CD4-positive, alpha-beta T cell (primary cell): ENCODE measurements at places on chromosomes 12 and 14. TPM values are rescaled to one million over a fixed set of nuclear protein-coding genes. Genes with fewer than 3 reads are reported as not detected.

DNA sequence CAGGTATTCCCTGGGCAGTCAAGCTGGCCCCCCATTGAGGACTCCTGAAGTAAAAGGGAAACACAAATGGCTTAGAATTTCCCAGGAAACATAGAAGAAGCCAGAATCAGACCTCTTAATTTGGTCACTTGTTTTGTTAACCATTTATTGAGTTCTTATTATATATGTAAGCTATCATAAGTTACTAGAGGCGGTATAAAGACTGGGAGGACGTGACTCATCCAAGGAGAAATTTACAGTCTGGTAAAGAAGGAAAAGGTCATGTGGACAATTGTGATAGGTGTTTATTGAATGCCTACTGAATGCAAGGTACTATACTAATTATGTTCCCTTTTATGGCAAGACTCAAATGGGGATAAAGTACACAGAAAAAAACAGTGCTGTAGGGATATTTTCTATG, 146.7 kb downstream of the DYRK2 start:
- DNase-seq = no peak

- DNase-seq = no peak
Observed at GRCh38 chr12:120183211-120183631, 11.3 kb downstream of the GCN1 start.

DNA sequence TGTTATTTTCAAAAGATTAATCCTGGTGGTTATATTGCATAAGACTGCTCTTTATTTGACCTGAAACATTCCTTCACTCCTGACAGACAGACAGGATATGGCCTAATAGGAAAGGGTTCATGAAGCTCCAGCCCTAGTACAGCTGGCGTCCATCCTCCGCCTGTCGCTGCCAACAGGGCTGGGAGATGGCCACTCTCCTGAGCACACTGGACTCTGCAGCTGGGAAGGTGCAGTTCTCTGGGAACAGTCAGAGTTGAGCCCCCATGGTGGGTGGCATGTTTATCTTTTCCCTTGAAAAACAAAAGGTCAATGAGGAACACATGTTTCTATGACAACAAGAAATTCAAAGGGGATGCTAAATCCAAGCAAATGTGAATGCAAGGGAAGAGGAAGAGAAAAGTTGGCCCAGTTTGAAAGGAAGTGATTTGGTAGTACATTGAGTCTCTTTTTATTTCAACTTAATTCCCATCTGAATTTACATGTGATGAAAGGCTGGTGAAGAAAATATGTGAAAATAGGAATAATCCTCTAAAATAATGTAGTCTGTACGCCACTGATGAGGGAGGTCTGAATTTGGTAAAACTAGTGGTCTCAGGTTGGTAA, 89.9 kb upstream of the DCN start:
- DNase-seq = no peak

TUBA1B gene
- 116 TPM for total RNA-seq

GRCh38 chr14:76023757-76024156, 38.2 kb downstream of the IFT43 start:
- no peak for DNase-seq

DNA sequence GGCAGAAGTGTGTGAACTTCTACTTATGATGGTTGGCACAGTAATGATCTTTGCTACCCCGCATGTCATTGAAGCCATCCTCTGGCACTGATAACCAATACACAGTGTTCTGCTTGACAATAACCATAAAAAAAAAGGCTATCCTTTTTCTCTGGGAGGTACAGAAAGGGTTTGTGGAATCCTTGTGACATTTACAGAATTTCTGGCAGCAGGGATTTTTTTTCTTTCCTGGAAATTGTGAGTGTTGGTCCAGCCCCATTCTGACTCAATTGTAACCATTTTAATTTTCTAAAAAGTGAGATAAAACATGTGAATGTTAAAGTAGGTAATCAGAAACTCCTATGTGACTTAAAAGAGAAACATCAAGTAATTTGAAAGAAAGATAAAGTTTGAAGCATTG, 943.8 kb downstream of the TMTC2 start:
- no peak for DNase-seq

JDP2 gene
- total RNA-seq = 1.2 TPM

- DNase-seq = no peak
Observed at GRCh38 chr14:59126714-59127436, 61.6 kb upstream of the DAAM1 start.

PLEKHD1 gene
- total RNA-seq = 0.47 TPM

- no peak for DNase-seq
Observed at GRCh38 chr12:116771651-116772050, 33.5 kb downstream of the RNFT2 start.

CEBPE gene
- not detected for total RNA-seq

DNA sequence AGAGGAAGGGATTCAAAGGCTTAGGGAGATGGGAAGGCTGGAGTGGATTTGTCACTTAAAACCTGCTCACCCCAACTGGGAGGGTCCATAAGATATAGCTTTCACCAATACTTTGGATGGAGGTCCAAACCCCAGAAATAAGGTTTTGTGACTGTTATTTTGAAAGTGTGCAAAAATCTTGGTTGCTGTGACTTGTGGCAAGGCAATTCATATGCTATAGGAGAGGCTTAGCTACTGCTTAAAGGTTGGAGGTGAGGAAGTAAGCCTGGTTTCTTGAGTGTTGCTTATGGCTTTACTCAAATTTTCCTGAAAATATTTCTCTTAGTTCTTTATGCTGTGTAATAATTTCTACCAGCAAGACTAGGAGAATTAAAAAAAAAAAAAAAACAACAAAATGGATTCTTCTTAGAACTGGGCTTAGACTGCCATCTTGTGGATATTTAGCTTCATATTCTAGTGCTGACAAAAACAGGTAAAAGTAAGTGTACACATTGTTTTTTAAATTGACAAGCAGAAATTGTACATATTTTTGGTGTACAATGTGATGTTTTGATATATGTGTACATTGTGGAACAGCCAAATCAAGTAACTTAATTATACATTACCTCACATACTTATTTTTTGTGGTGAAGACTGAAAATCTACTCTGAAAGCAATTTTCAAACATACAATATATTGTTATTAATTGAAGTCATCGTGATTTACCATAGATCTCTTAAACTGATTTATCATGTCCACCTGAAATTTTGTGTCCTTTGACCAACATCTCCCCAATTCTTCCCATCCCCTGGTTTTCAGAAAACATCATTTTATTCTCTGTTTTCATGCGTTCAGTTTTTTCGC, 23.0 kb downstream of the PDE6H start:
- peak; percentile 72 for DNase-seq

DNA sequence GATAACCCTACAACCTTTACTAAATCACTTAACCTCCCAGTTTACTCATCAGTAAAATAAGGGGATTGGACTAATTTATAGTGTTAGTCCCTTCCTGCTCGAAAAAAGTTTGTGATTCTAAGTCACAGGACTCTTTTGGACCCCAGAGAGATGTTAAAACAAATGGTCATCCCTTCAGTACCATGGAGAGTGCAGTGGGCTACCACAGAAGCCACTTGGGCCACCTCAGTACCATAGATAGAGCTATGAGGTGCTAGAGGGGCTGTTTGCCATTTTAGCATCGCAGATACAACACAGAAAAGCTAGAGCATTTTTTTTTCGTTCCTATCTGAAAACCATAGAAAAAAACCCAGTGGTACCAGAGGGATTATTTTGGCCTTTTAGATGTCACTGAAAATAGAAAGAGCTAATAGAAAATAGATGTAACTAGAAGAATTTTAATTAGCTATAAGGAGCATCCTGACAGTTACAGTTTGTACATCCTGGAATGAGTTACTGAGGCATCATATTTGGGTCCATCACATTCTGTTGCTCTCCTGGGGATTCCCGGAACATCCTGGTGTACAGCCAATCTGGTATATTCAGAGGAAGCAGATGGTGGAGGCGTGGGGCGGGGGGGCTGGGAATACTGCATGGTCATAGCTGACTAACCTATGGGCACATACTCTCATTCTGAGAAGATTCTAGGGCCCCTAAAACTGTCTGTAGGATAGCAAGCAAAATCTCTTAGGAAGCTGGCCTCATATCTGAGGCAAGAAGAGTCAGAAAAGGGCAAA, 2.8 kb downstream of the ZNF219 start:
- DNase-seq = no peak

GRCh38 chr12:109586385-109587296, 13.0 kb downstream of the MVK start:
- DNase-seq = no peak
